ENCODE measurements at places on chromosomes 2 and 18.

DNA sequence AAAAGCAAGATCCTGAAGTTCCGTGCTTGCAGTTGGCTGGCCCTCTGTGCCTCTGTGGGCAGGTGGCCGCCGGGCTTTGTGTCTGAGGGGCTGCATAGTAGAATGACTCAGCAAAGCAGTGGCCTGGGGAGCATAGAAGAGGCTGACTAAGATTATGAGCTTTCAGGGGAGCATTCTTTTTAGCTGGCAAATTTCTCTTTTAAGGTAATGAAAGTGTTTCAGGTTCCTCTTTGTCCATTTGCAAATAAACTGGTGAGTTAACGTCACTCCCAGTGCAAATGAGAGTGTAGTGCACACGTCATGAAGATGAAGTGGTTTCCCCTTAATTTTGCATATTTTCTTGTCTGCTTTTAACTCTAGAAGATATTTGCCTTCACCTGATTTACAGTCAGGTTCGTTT is 98.6 kb downstream of the BCL2L11 start:
- no peak for DNase-seq

DNA sequence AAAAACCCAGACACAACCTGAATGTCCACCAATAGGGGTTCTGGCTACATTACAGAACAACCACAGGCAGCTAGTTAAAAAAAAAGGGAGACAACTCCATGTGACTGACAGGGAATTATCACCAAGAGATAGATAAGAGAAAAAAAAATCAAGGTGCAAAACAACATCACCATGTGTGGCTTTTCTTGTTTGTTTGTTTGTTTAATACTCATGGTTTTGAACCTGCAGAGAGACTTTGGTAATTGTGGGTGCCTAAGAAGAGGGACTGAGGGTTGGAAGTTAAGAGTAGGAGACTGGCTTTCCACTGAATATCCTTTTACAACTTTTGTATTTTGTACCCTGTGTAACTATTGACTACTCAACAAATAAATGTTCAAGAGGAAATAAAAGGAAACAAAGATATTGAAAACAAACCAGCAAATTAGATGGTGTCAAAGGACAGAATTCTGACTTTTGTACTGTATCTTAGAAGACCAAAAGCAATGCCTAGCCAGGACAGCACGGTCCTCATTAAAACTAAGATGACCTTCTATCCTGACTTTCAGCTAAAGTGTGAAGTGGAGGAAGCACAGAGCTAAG is 22.5 kb upstream of the DNAJC27 start:
- DNase-seq: no peak

DNA sequence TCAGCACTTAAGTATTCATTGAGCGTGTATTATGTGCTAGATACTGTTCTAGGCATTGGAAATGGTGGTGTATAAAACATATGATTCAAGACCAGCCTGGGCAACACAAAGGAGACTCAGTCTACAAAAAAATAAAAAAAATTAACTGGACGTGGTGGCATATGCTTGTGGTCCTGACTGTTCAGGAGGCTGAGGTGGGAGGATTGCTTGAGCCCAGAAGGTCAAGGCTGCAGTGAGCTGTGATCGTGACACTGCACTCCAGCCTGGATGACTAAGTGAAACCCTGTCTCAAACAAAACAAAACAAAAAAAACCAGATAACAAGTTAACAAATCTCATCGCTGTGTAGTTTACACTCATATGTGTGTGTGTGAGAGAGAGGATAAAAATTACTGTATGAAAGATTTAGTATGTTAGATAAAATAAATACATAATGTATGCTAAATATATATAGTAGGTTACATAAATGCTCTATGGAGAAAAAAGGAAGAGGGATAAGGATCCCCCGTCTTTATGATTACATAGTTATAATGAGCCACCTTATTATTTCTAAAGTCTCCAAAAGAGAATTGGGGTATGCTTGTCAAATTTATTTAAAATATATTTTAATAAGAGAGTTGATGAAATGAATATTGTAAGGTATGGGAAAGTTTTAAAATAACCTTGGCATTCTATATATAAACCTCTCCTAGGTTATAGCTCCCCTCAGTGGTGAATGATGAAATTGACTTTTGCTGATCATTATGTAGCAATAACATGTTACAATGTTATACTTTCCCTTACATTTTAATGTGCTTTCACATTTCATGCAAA is 69.2 kb downstream of the EHBP1 start:
- DNase-seq: no peak

DNA sequence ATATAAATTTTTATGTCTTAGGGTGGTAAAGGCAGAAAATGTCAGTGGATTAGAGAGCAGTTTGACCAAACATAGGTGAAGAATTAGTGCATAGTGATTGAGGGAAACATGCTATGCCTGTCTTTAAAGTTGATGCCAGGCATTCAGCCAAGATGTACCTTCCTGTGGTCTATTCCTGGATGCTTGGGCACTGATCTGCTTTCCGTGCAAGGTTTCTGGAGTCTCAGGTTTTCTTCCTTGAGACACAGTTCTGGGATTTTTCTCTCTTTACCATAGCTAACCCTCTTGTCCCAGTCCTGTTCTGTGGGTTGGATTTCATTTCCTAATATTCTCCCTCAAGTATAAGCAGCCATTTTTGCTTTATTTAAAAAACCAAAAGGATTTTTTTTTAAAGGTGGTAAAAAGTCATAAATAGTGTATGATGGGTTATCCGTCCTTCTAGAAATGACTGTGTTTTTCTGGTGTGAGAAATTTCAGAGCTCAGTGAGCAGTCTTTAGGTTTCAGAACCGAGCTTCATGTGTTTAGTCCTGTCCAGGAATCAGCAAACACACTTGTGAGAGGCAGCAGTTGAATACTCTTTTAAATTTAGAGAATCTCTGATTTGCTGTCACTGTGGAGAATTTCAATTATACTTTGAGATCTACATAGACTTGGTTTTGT is 43.0 kb upstream of the CYBRD1 start:
- no peak for DNase-seq

DNA sequence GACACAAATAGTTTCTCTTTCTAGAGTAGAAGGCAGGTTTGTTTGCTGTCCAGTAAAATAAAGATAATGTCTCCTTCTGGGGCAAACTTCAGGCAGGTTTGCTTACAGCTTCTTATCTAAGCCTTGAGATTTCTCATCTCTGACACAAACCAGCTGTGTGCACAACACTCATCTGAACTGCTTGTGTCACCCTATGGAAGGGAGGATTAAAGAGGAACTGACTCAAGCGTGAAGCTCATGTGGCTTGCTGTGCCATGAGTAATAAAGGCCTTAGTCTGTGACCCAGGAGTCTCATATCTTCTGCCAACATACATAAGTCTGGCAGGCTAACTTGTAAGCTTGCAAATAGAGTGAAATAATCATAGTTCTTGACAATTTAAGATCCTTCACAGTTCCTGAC is 24.2 kb upstream of the CPO start:
- DNase-seq: no peak

DNA sequence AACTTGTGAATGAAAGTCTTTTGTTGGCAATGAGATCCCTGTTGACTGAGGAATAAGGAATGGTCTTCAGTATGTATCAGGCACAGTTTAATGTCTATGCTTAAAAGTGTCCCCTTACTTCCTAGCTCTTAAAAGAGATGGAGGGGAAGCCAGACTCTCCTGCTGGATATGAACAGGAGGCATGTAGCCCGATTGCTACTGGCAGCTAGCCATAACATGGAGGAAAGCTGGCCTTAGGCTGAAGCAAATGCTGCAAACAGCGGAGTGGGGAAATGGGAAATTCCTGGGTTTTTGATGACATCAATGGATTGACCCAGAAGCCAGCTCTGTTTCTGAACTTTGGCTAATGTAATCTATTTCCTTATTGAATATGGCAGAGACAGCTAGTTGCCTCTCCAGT is 266.1 kb downstream of the SLC4A3 start:
- no peak for DNase-seq

GRCh38 chr18:24660956-24661355 is 200.5 kb downstream of the HRH4 start:
- DNase-seq: no peak

DNA sequence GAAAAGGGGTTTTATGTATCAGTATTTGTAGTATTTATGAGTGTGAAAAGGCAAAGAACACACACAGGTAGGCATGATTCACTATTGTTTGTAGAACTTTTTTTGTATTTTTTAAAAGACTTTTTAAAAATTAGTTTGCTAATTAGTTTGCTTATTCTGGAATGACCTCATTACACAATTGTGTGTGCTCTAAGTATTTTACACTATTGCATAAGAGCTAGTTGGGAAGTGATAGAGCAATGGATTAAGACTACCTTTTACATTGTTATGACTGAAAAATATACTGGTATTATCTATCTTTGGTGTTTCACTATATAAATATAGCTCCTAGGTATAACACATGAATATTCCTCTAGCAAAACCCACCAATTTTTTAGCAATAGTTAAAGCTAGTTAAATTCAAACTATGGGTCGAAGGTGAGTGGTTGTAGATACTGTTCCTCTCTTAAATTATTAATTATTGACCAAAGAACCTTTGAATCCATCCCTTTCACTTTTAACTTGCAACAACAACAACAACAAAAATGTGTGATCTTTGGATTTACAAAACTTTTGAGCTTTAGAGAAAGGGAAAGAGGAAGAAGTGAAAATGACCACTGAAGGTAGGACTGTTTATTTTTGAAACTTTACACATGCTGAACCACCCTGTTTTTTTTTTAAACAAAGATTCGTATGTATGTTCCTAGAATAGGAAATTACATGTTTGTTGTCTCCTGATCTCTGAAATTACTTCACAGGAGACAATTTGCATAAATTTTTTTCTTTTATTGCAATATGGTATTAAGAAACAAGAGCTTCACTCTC is 18.7 kb downstream of the ITPRID2 start:
- DNase-seq: no peak

GRCh38 chr2:13543550-13543949 is 826.8 kb downstream of the TRIB2 start:
- no peak for DNase-seq

DNA sequence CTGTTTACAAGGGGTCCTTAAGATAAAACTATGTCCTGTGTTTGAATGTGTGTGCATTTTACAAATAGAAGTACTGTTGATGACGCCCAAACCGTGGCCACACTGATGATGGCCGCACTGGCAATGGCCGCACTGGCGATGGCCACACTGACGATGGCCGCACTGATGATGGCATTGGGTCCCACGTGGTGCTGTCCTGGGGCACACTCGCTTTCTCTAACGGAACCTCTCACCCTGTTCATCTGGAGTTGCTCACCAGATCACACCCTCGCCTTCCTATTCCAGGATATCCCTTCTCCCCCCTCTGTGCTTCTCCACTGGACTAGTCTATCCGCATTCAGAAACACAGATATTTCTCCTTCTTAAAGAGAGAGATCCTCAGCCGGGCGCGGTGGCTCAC is 192.4 kb downstream of the EIPR1 start:
- no peak for DNase-seq

GRCh38 chr2:76445880-76446279 is 735.2 kb upstream of the GCFC2 start:
- no peak for DNase-seq

GRCh38 chr18:49251451-49251850 is 209.0 kb downstream of the DYM start:
- no peak for DNase-seq

GRCh38 chr2:231256494-231256893 is 58.1 kb downstream of the ARMC9 start:
- no peak for DNase-seq

DNA sequence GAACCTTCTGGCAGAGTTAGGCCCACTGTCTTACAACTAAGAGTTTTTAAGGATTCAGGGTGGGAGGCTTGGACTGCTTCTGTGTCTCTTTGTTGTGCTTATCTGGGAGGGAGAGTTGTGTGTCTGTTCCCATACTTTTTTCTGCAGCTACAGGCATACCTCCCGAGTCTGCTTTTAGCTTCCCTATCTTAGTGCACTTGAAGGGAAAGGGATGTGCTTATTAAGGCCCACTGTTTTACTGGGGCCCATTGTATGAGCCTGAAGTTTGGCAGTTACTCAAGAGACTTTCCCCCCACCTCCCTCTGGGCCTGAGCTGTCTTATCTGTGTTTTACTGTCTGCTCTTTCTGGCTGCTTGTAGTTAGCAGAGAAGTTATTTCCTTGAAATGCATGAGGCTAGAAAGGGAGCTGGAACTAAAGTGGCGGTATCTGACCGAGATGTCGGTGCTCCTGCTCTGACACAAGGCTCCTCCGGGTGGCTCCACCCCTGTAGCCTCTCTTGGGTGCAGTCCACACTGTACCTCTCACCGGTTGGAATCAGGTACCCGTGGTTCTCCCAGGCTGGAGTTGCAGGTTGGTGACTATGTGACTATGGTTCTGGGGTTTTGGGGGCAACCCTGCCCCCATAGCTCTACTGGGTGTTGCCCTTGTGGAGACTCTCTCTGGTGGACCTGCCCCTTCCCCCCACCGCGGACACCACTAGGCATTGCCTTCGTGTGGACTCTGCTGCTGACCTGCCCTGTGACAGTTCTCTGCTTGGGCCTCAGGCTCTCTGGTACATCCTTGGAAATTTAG is 12.9 kb downstream of the UBR3 start:
- no peak for DNase-seq

DNA sequence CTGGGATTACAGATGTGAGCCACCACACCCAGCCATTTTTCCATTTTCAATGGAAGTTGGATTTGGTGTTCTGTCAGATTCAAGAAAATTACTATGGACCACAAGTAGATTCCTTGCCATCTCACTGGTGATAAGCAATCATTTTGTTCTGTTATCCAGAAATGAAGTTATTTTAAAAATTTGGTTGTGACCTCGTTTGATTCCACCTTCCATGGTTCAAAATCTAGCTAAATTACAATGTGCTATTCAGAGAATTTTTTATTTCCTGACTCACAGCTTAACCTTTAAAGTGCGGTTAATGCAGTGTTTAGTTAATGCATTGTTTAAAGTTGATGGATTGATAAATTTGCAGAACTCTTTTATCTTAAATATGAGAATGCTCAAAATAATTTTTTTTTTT is 243.2 kb upstream of the BOD1L2 start:
- no peak for DNase-seq

DNA sequence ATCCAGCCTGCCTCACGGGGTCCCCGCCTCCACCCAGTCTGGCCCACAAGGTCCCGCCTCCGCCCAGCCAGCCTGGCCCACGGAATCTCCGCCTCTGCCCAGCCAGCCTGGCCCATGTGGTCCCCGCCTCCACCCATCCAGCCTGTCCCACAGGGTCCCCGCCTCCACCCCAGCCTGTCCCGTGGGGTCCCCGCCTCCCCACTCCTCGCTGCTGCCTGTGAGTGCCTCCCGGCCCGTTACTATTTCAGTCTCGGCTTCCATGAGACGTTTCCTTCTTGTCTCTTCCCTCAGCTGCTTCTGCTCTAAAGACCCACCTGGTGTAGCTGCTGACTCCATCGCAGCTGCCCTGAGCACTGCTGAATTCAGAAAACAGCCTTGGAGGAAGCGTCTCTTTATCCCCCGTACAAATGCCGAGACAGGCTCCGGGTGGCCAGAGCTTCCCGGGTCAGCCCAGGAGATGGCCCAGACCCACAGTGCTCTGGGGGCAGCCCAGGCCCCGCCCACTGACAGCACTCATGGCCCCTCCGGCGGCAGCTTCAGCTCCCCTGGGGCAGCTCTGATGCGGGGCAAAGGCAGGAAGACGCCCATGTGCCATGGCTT is 69.8 kb downstream of the NFATC1 start:
- DNase-seq: no peak

GRCh38 chr2:203175371-203175770 is 63.4 kb upstream of the CYP20A1 start:
- no peak for DNase-seq
